ENCODE measurements at places on chromosomes 1 and 21.

GRCh38 chr1:172936088-172936645, 114.6 kb downstream of the TNFSF18 start:
- no peak for DNase-seq

DNA sequence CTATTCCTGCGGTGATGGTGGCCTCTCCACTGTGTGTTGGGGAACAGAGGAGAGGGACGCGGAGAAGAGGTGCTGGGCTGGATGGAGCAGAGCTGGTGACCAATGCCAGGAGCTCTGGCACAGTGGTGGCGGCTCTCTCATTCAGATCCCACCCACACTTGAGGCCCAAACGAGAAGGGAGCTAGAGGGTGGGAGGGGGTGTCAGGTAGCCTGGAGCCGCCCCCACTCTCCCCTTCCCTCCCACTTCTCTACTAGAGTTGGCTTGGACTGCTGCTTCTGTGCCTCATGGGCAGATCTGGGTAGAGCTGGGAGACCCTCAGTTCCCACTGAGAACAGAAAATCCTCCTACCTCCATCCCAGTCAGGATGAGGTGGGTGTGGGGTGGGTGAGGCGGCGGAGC, 3.5 kb downstream of the TTC39A start:
- DNase-seq, result no peak

DNA sequence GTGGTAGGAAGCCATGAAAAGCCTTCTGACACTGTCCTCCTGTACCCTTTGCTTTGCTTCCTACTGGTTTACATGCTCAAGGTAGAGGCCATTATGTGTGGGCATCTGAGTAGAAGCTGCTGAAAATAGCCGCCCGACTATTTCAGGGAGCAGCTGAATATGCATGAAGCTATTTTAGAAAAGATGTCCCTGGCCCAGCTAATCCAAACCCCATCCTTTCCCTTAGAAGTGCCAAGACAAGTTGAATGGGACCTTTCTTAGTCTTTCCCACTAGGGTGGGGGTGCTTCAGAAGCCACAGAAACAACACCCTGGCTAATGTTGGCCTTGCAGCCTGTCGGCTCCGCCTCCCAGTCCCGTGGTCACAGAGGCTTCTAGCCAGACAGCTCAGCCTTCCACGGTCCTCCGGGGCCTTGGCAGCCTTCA, 205.1 kb upstream of the EDN2 start:
- no peak for DNase-seq

DNA sequence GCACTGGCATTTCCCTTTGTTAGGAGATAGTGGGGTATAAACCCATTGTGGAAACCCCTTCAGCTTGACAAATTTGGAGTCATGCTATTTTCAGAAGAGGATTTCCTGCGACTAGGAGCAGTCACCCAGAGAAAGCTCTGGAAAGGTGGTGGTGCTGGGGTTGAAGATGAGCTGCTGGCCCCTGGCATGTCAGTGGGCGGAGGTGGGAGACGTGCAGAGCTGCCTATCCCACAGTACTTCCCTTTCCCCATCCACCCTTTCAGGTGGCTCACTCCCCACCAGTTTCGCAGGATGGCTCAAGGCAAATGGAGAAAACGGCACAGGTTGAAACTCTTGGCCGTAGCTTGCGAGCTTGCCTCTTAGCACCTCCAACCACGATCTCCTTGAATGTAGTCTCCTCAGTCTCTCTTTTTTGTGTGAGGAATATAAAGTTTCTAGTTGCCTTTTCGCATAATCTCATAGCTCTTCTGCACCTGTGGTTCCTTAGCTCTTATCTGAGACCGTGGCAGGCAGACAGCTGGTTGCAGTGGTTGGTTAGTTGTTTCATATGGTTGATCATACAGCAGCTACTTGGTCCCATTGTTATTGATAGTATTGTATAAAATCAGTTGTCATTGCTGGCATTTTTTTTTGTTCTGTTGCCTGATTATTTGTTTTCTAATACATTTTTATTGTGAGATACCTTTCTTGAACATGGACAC, 48.2 kb downstream of the ADARB1 start:
- no peak for DNase-seq

GRCh38 chr1:195872376-195872775, 735.9 kb downstream of the KCNT2 start:
- DNase-seq, result no peak

GRCh38 chr21:25385911-25386474, 221.3 kb downstream of the MRPL39 start:
- DNase-seq, result peak; percentile 45

DNA sequence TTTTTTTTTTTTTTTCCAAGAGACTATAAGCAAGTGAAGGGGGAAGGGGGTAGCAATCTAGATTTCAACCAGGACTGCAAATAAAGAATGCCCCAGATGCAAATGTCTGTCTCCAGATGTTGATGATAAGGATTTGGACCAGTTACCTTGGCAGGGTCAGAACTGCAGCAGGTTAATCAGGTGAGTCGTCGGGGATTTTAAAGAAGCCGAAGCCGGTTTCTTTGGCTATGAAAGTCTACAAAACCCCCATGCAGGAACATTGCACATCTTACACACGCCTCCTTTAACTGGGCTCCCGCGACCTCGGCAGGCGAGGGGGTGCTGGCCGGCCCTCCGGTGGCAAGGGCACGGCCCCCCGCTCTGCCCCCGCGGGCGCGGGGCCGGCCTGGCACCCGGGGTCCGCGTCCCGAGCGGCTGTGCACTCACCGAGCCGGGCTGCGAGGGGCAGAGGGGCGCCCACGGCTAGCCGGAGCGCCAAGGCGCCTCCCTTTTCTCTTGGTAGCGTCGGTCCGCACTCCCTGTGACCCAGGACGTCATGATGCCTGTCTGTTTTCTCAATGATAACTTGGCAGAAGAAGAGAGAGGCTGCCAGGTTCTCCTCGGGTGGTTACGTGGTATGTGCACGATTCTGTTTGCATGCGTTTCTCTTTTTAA, 366.3 kb upstream of the ESRRG start:
- DNase-seq, result peak; percentile 53

DNA sequence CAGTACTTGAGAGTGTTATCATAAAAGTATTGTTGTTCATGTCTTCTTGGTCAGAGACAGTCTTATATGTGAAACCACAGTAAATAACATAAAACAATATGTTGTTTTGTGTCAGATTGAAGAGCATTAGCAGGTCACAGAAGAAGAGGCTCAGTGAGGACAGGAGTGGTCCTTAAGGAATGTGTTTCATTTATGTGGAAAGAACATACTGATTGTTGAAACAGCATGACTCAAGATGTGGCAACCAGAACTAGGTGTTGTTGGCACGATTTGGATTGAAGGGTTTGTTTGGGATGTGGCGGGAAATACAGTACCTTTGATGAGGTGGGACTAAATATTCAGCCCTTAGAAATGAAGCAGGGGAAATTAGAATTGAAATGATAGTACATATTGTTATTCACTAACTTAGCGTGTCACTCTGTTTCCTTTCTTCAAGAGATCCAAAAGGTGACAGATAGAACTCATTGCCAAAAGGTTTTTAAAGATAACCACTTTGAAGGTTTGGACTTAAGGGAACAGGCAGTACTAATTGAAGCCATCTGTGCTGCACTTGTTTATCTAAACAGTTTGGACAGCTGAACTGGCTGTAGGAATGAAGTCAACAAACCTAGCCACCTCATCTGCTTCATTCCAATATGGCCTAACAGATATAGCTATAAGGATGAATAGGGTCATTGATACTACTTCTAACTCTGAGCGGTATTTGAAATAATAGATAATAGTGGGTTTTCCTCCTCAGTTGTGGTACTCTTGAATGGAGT, 14.4 kb downstream of the RALGPS2 start:
- no peak for DNase-seq

- DNase-seq, result no peak
These were observed 60.8 kb upstream of the EPS8L3 start for GRCh38 chr1:109824349-109825115.

- peak; percentile 30 for DNase-seq
These were observed 7.1 kb upstream of the TPM3 start for GRCh38 chr1:154198756-154199562.

GRCh38 chr1:27120854-27121253, 34.1 kb downstream of the SLC9A1 start:
- no peak for DNase-seq

DNA sequence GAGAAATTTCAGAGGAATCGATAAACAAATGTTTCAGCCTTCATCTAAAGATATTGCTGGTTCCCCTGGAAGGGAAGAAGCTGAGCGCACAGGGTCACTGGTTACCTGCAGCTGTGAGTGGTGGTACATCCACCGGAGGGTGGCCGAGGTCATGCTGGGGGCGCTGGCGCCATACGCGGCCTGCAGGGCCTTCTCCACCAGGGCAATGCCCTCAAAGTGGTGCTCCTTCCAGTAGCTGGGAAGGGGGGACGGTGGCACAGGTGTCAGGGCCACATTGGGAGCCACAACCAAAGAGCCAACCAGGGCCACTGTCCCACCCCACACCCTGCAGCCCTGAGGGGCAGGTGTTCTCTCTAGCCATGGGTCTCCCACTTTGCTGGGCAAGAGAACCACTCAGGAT, 4.7 kb downstream of the AKR7A3 start:
- no peak for DNase-seq

DNA sequence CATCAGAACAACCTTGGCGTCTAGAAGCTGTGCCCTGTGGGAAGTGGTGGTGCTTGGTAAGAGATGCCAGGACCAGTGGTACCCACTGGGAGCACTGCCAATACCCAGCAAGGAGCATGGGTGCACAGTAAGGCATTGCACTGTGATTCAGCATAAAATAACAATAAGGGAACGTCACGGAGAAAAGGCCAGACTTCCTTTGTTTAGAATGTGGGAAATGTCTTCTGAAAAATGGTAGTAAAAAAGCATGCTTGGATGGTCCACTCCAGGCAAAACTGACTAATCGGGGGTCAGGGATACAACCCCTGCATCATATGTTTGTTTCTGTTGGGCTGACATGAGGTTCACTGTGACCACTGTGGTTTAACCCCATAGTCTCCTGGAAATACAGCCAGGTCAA, 14.7 kb downstream of the METTL18 start:
- DNase-seq, result no peak

GRCh38 chr1:75731881-75732280, 7.4 kb downstream of the ACADM start:
- no peak for DNase-seq

Measured in NCI-H1092 (cell line).